ENCODE measurements at places on chromosomes 1 and 21. TPM values are rescaled to one million over a fixed set of nuclear protein-coding genes. Genes with fewer than 3 reads are reported as not detected.

The TRPM2 gene
- total RNA-seq = 0.28 TPM

DNA sequence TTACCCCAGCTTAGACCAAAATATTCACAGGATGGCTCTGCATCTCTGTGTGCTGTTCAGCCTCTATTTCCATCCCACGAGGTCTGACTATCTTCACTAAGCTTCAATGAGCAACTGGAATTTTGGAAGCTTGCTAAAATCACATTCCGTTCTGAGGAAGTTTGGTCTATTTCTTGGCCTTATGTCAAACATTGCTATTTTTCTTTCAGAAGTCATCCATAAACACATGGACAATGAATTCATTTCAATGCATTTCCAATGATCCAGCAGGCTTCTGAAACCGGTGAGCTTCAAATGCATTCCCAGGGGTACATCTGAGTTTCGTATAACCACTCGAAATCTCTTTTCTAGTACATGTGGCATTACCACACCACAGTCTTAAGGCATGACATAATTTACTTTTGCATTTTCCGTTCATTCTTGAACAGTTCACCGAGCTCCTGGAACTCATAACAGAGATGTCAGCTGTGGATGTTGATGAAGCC lies 294.1 kb upstream of the KAZN start:
- H3K27me3 ChIP-seq = no peaks in the 10 kb centered on the region
- no peaks in the 10 kb centered on the region for H3K36me3 ChIP-seq
- no peaks in the 10 kb centered on the region for H3K4me1 ChIP-seq
- DNase-seq = no peak
- H3K4me3 ChIP-seq = no peak overlapping the region
- no peak overlapping the region for H3K27ac ChIP-seq

The UTS2 gene
- total RNA-seq = not detected

- no peaks in the 10 kb centered on the region for H3K36me3 ChIP-seq
- H3K4me3 ChIP-seq = no peak overlapping the region
- peak; percentile 54 for DNase-seq
- no peak overlapping the region for H3K27ac ChIP-seq
- no peaks in the 10 kb centered on the region for H3K27me3 ChIP-seq
Measured at GRCh38 chr1:72724951-72725861, 442.9 kb upstream of the NEGR1 start.

GRCh38 chr21:38699048-38699447 lies 106.7 kb upstream of the ETS2 start:
- no peaks in the 10 kb centered on the region for H3K36me3 ChIP-seq
- no peaks in the 10 kb centered on the region for H3K27me3 ChIP-seq
- DNase-seq = peak; percentile 63
- no peak overlapping the region for H3K4me3 ChIP-seq

GRCh38 chr1:207787776-207788175 lies 35.9 kb downstream of the CD46 start:
- no peak overlapping the region for H3K4me3 ChIP-seq
- H3K36me3 ChIP-seq = peaks cover 21% of the 10 kb centered on the region
- no peak for DNase-seq
- H3K27me3 ChIP-seq = no peaks in the 10 kb centered on the region
- no peaks in the 10 kb centered on the region for H3K4me1 ChIP-seq
- no peak overlapping the region for H3K27ac ChIP-seq

The ZNF648 gene
- 0.23 TPM for total RNA-seq

Measured in H1 (cell line).